ENCODE measurements at places on chromosomes 4 and X. TPM values are rescaled to one million over a fixed set of nuclear protein-coding genes. Genes with fewer than 3 reads are reported as not detected.

CCKAR gene
- total RNA-seq = not detected

ARMCX4 gene
- 26.2 TPM for total RNA-seq

TRIML2 gene
- not detected for total RNA-seq

ZNF630 gene
- total RNA-seq = 2.1 TPM

MGAT4D gene
- total RNA-seq = not detected

- H3K27ac ChIP-seq = no peak overlapping the region
- no peaks in the 10 kb centered on the region for H3K27me3 ChIP-seq
- no peak overlapping the region for H3K4me3 ChIP-seq
- H3K36me3 ChIP-seq = no peaks in the 10 kb centered on the region
- peaks cover 8% of the 10 kb centered on the region for H3K4me1 ChIP-seq
Measured at GRCh38 chrX:150499240-150499639, 69.2 kb upstream of the MTM1 start.

DNA sequence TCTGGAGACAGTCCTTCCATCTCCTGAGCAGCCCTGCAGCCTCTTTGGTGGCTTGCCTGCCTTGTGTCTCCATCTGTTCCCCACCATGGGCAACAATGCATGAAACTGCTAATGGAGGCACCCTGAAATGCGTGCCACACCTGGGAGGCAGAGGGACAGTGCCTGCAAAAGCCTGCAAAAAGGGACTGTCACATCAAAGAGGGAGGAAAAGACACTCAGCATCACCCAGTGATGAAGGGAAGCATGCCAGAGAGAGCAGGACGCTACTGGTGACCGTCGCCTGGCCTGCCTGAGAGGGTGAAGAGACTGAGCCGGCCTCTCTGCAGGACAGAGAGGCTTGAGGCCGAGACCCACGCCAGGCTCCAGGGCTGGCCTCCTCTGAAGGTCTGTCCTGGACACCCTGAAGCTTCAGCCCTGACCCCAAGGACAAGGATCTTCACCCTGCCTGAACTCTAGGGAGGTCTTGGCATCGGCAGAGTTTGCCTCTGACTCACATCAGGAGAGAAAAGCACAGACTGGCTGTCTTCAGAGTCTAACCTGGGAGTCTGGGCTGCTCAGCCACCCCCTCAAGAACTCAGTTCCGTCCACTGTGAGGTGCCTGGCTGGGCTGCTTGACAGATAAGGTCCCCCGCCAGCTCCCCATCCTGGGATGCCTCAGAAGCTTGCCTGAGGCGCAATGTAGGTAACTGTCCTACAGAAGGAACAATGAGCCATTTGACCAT, 8.1 kb downstream of the ACSL1 start:
- no peaks in the 10 kb centered on the region for H3K36me3 ChIP-seq
- no peak for DNase-seq
- peaks cover 50% of the 10 kb centered on the region for H3K27me3 ChIP-seq

DNA sequence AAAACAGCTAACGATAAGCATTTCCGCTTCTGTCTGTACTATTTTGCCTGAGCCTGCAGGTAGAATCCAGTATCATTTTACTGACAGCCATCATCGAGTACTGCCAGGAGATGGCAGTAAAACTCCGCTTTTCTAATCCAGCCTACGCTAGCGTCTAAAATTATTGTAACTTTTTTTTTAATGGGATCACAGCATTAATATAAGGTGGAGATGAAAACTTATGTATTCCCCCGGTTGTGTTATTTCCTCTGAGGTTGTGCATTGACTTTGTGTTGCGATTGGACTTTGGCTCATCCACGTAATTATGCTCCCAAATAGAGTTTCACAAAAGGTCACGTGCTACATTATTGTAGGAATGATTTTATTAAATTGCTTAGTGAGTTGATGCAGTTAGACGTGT, 248.1 kb downstream of the C4orf33 start:
- H3K36me3 ChIP-seq = no peaks in the 10 kb centered on the region
- DNase-seq = peak; percentile 7
- H3K4me3 ChIP-seq = no peak overlapping the region
- H3K27me3 ChIP-seq = no peaks in the 10 kb centered on the region
- H3K4me1 ChIP-seq = no peaks in the 10 kb centered on the region
- no peak overlapping the region for H3K27ac ChIP-seq

GRCh38 chr4:78939667-78940008, 400 bp upstream of the PAQR3 start:
- no peak for DNase-seq
- H3K4me3 ChIP-seq = peak overlapping the region; percentile 91
- peaks cover 25% of the 10 kb centered on the region for H3K4me1 ChIP-seq
- H3K27me3 ChIP-seq = peaks cover 31% of the 10 kb centered on the region
- peaks cover 2% of the 10 kb centered on the region for H3K36me3 ChIP-seq

GRCh38 chrX:137565921-137566745, at the start of gene ZIC3:
Gene ZIC3 (plus strand): TSS chrX:137566127. CDS start chrX:137566692, 565 bp downstream.
- peaks cover 97% of the 10 kb centered on the region for H3K27me3 ChIP-seq
- H3K36me3 ChIP-seq = peaks cover 6% of the 10 kb centered on the region
- peak within 1 kb of the TSS; percentile 85 for H3K4me3 ChIP-seq
- no peak within 1 kb of the TSS for H3K27ac ChIP-seq

- H3K4me3 ChIP-seq = no peak overlapping the region
- H3K36me3 ChIP-seq = no peaks in the 10 kb centered on the region
- no peak overlapping the region for H3K27ac ChIP-seq
- DNase-seq = no peak
Measured at GRCh38 chr4:147610686-147611085, 6.5 kb upstream of the TMEM184C start.

DNA sequence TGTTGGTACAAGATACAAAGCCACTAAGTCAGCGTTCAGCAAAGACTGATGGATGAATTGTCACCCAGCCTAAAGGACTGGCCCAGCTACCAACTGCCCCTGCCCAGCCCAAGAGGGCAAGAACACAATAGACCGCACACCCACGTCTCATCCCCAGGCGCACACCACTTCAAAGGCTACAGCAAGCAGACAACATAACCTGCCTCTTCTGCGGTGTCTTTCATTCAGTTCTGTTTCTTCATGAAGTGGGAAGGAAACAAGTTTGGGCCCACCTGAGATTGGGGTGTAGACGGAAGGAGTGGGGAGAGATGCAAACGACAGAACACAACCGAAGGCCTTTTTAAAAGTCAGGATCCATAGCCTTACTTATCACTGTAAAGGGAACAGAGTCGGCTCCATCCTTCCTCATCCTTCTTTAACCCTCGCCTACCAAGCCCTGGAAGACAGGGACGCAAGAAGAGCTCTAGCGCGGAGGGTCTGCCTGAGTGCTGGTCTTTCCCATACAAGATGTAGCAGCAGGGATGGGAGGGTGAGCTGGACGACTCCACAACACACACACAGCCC, 691 bp downstream of the SCARB2 start:
- no peaks in the 10 kb centered on the region for H3K27me3 ChIP-seq
- DNase-seq = no peak
- peaks cover 58% of the 10 kb centered on the region for H3K4me1 ChIP-seq
- H3K36me3 ChIP-seq = no peaks in the 10 kb centered on the region

DNA sequence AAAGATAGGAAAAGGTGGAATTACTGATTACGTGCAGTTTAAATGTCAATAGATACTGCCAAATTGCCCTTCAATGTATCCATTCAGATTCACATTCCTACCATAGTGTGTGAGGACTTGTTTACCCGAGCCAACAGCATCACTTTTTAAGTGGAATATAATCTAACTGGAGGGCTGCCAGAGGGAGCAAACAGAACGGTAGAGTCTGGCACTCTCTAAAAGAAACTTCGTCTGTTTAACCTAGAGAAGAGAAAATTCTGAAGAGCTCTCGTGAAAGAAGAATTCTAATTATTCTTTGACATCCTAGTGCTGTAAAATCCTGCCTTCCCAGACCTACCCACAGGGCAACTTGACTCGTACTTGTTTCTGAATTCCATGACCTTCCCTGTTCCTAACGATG, 23.2 kb downstream of the SMIM43 start:
- H3K27ac ChIP-seq = no peak overlapping the region
- no peaks in the 10 kb centered on the region for H3K36me3 ChIP-seq
- H3K27me3 ChIP-seq = no peaks in the 10 kb centered on the region
- no peak for DNase-seq
- no peak overlapping the region for H3K4me3 ChIP-seq

GRCh38 chrX:47170861-47171692, 22.6 kb upstream of the UBA1 start:
- no peaks in the 10 kb centered on the region for H3K27me3 ChIP-seq
- no peak overlapping the region for H3K4me3 ChIP-seq
- no peaks in the 10 kb centered on the region for H3K4me1 ChIP-seq
- peaks cover 4% of the 10 kb centered on the region for H3K36me3 ChIP-seq
- no peak overlapping the region for H3K27ac ChIP-seq

GRCh38 chr4:26342328-26343037, 21.7 kb downstream of the RBPJ start:
- H3K27me3 ChIP-seq = no peaks in the 10 kb centered on the region
- no peaks in the 10 kb centered on the region for H3K36me3 ChIP-seq
- no peak for DNase-seq
- H3K27ac ChIP-seq = no peak overlapping the region

- H3K27me3 ChIP-seq = peaks cover 4% of the 10 kb centered on the region
- no peaks in the 10 kb centered on the region for H3K36me3 ChIP-seq
- no peak overlapping the region for H3K27ac ChIP-seq
- no peak for DNase-seq
- peaks cover 16% of the 10 kb centered on the region for H3K4me1 ChIP-seq
- no peak overlapping the region for H3K4me3 ChIP-seq
Measured at GRCh38 chrX:151702026-151702714, 6.9 kb downstream of the PRRG3 start.

Measured in neural crest cell (in vitro differentiated cells).